Hematopoietic multipotent progenitor cell treated with erythropoietin and hydrocortisone succinate and interleukin-3 and kit ligand, for 8 days (in vitro differentiated cells): ENCODE measurements at places on chromosomes 12 and 14.

DNA sequence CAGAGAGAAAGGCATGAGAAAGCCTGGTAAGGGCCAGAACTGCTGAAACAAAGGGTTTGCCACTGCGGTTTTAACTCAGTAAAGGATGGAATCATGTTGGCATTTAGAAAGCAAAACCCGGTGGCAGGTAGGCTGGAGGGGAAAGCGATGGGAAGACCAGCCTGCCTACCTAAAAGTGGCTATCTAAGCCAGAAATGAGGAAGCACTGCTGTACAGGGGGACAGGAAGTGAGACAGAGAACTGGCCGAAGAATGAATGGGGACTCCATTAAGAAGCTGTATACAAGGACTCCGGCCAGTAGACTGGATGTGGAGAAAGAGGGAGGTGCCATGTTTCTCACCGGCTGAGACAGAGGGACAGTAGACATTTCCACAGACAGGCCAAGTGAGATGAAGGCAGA is 48.2 kb downstream of the PPM1H start:
- no peak for DNase-seq

DNA sequence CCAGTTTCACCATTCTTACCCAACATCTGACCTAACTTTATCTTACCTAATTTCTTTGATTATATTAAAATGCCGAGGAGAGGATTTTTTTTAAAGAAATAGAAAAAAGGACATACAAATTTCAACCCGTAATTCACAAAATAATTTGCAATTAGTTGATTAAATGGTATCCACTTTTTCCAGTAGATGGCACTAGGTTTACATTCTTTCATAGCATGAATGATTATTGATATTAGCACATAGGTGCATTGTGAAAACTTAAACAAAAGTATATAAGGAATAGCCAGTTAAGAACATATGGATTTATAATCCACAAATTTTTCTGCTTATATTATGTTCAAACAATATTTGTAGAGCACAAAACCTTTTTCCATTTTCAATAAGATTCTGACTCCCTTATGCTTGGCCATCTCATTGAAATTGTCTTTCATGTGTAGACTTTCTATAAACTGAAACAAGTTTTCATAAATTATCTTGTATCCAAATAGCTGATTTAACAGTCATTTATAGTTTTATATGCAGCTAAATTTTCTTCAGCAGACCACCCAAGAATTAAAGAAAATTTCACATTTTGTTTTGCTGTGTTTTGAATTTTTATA is 35.3 kb downstream of the MSRB3 start:
- peak; percentile 36 for DNase-seq

GRCh38 chr14:74569387-74569786 is 42.6 kb downstream of the LTBP2 start:
- DNase-seq = no peak

- no peak for DNase-seq
Observed at GRCh38 chr12:38689704-38690103, 215.7 kb downstream of the CPNE8 start.

DNA sequence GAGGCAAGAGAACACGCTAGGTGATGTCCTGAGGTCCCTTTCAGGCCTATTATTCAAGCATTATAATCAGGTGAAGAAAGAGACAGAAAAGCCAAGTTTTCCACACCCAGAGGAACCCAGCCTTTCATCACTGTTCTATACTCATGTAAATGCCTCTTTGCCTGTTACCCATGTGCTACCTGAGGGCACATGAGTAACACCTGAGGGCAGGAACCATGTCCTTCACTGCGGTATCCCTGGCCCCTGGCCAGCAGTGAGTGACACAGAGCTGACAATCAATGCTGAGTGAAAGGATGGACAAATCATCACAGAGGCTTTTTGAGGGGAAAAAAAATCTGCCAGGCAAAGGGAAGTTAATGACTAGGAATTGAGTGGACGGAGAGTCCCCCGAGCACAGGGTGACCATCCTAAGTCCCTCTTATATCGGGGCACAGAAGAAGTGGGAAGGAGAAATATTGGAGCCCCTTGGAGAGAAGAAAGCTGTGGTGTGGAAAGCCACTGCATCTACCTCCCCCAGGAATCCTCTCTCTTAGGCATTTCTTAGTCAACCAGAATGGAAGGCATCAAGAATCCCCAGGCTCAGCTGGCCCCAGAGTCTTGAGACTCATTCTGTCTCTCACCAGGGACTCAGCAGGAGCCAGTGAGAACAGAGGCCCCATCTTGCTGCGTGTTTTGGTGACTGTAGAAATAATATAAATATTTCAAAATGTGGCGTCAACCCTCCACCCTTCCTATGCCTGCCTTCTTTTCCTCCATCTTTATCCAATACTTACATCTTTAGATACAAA is 212.9 kb downstream of the DPF3 start:
- DNase-seq = no peak

GRCh38 chr12:65876898-65877721 is 52.8 kb downstream of the HMGA2 start:
- no peak for DNase-seq

- DNase-seq = no peak
Observed at GRCh38 chr14:105076805-105077648, 11.8 kb upstream of the GPR132 start.

DNA sequence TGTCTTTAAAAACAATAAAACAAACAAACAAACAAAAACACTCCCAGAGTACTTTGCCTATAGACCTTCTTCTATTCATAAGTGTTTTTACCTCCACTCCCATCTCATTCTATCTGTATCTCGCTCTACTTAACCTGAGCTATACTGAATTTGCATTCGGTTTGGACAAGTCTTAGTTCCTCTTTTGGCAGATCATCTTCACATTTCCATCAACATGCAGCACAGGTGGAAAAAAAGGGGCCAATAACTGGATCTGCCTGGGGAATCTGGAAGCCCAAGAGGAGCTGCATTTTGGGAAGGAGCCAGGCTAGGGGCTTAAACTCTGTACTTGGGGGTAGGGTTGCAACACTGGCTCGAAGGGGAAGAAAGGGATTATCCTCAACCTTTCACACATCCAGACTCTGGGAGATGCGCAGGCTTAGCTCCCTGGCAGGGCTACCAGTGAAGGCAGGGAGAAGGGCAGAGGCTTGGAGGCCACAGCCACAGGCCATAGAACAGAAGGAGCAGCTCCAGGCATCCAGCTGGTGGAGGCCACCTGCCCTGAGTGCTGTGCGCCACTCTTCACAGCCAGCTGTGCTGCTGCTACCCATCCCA is 4.1 kb downstream of the NINJ2 start:
- no peak for DNase-seq

DNA sequence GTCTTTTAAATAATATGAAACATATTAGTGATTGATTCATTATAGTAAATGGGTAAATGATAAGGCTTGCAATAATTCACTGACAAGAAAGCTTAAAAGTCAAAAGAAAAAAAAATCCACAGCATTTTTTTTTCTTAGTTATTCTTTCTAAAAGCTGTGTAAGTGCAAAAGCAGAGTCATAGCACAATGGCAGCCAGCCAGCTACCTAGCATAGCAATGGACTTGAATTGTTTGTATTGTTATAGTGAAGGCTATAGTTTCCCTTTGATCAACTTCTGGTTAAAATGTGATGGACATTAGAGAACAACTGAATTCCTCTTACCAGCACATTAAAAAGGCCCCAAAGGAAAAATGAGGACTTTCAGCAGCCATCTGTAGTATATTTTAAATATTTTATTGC is 232.1 kb downstream of the NAV3 start:
- no peak for DNase-seq

DNA sequence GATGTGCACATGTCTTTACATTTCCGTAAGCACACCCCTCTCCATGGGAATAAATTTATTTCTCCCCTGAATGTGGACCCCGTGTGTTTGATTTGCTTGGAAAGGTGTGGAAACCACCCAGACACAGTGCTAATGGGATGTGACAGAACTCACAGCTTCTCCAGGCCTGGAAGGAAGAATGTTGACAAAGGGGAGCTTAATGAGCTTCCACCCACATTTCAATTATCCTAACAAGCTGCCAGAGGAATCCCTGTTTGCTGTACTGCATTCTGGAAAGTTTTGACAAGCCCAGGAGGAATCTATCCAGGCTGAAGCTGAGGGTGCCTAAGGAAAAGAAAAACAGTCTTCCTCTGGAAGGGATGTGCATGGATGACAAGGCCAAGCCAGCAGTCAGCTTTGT is 51.2 kb upstream of the CCDC60 start:
- no peak for DNase-seq

DNA sequence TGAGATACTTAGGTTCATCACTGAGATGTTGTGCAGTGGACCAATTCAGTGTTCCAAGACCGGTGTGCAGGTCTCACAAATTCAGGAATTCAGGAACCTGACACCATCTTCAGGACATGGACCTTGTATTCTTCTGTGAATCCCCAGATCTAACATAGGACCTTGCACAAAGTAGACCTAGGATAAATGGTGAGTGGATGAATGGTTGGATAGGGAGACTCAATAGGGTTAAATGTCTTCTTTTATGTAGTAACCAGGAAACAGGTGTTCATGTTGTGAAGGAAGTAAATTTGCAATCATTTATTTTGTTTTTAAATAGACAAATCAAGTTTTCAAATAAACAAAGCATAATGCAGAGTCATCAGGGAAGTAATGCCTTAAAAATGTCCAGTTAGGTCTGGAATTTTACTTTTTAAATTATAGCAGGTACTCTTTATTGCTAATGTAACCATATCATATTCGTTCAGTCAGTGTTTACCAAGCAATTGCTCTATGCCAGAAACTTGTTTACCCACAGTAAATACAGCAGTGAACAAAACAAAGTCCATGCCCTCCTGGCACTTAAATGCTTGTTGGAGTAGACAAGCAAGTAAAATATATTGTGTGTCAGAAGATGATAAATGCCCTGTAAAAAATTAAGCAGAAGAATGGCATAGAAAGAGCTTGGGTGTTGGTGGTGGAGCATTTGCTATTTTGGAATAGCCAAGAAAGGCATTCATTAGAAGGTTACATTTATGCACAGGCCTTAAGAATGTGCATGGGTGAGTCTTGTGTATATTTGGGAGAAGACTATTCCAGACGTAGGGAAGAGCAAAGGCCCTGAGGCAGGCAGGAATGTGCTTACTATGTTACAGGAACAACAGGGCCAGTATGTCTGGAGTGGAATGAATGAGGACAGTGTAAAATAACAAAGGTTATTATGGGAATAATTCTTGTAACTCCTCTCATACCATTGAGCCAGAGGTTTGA is 26.3 kb downstream of the RXYLT1 start:
- no peak for DNase-seq

DNA sequence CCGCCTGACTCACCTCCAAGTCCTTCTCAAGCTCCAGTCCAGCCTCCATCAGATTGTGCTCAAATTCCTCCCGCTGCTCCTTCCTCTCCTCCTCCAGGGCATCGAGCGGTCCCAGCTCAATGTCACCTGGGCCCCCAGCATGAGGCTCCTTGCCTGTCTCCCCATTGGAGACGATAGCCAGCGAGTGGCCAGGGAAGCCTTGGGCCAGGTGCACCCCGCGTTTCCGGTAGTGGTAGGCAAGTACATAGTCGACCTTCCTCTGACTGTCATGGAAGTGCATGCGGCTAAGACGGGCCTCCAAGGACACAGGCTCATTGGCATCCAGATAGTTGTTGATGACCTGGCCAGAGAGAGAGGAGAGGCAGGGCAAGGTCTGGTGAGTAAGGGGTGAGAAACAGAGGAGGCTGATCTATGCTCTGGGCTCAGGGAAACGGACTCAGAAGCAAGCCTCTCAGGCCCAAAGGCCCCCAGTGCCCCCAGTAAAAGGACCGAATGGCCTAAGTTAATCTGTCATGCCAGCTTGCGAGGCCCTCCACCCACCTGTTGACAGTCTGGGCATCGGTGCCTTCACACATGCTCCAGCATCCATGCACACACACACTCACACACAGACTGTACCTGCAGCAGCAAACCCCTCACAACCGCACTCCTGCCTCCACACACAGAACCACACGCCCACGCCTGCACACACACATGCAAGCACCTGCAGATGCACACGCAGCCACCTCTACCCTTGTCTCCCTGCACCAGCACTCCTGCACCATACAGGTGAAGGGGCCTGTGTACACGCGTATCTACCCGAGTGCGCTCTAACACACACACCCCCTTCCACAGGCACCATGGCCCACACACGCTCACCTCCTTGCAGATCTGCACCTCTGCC is 23.8 kb downstream of the ANO2 start:
- DNase-seq = no peak

- DNase-seq = no peak
Observed at GRCh38 chr12:28258998-28259397, 68.7 kb downstream of the CCDC91 start.

- DNase-seq = no peak
Observed at GRCh38 chr12:54378796-54379397, 5.6 kb downstream of the ZNF385A start.

GRCh38 chr12:128573907-128574306 is 249.9 kb downstream of the SLC15A4 start:
- no peak for DNase-seq

- no peak for DNase-seq
Observed at GRCh38 chr12:107748472-107748871, 12.5 kb downstream of the PRDM4 start.

DNA sequence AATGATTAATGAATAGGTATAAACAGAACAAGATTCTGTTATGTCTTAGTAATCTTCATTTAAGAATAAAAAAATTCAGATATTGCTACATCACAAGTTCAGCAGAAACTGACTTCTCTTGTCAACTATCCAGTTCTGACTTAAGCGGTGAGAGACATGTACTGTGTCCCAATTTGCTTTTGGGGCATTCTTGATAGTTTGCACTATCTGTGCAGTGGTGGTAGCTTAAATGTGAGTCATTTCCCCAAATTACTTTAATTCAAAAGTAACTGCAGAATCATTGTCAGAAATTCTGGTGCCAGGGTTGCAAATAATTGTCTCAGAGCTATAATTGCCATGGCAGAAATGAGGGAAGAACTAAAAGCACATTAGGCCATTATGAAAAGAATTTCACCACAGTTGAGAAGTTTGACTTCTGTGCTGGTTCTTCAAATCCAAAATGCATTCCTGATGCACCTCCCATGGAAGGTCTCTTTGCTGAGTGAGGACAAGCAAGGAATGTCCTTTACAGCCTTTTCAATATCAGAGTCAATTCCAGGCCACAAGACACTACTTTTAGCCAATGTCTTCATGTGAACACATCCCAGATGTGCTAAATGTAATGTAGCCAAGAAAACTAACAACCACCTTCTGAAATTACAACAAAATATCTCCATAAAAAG is 304.7 kb downstream of the SSPN start:
- DNase-seq = no peak

- peak; percentile 47 for DNase-seq
Observed at GRCh38 chr12:20601668-20602280, 93.4 kb upstream of the SLCO1C1 start.

GRCh38 chr14:59284059-59284458 is 95.6 kb downstream of the DAAM1 start:
- DNase-seq = no peak

DNA sequence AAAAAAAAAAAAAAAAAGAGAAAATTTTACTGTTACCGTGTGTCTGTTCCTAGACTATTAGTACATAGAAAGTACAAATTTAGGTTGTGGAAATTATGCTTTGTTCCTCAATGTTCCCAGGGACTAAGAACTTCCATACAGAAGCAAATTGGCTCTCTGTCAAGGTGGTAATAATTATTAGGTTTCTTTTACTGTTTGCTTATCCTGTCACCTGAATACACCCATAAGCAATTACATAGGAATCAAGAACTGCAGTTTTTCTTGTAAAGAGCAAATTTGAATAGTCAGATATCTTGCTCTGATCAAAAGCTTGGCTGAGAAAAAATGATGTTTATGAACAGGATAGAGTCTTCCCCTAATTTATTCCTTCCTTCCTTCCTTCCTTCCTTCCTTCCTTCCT is 191.2 kb downstream of the AEBP2 start:
- no peak for DNase-seq
